ENCODE measurements at places on chromosomes 12 and 14. TPM values are rescaled to one million over a fixed set of nuclear protein-coding genes. Genes with fewer than 3 reads are reported as not detected.

The SCYL2 gene
- 68.2 TPM for total RNA-seq

The KRT83 gene
- not detected for total RNA-seq

The LRRC10 gene
- total RNA-seq: not detected

The CRIP1 gene
- 5.1 TPM for total RNA-seq

The LMNTD1 gene
- not detected for total RNA-seq

The PLA2G1B gene
- not detected for total RNA-seq

DNA sequence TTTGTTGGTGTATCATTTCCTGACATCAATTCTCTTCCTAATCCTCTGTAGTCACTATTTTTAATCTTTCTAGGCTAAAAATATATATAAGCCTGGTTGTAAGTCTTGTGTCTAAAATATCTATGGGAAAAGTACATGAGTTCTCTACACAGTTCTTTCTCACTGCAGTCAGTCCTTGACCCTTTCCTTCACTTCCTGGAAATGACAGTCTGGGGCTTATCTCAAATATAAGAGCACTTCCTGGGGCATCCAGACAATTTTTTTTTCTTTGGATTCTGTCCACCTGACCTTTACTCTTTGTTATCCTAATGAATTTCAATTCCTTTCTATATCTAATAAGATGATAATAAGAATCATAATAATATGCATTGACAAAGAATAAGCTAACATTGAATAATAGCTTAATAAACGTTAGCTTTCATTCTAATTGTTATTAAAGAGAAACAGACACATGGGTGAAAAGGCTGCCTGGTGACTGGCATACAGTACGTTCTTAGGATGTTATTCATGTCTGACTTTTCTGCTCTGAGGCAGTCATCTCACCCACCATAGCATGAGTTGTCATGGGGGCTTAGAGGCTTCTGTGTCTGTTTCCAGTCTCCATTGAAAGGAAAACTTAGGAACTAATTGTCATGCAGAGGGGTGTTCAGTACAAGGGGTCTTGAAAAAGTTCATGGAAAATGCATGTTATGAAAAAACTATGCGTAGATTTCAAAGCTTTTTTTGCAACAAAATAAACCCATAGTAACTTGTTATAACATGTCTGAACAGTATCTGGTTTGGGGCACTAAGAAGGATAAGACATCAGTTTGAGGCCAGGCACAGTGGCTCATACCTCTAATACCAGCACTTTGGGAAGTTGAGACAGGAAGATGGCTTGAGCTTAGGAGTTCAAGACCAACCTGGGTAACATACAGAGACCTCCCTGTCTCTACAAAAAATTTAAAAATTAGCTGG lies 66.2 kb upstream of the DNM1L start:
- peak overlapping the region; percentile 47 for H3K27ac ChIP-seq
- no peak for DNase-seq
- H3K27me3 ChIP-seq: no peaks in the 10 kb centered on the region
- H3K4me1 ChIP-seq: peaks cover 3% of the 10 kb centered on the region

DNA sequence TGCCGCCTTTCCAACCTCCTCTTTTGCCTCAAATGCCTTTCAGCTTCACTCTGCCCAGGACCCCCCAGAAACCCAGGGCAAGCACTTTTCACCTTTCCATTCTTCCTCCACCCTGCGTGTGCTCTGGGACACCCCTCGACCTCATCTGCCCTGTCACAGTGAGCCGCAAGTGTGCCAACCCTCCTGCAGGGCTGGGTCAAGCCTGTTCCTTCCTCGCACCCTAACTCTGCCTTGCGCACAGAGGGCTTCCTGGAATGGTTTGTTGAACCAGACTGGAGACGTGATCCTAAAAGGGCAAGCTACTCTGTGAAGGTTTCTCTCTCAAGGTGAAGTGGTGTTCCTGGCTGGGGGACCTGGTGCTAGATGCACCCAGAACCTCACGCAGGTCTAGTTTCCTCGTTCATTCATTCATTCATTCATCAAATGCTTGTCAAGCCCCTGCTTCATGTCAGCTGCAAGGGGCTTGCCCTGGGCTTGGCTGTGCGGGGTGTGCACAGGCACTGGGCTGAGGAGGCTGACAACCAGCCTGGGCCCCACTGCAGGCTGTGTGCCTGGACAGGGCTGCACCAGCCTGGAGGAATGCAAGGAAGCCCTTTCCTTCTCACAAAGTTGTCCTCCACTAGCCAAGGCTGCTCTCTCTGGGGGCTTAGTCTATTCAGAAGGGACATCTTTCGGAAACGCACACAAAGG lies 187.2 kb downstream of the CALM1 start:
- H3K4me3 ChIP-seq: no peak overlapping the region
- peaks cover 5% of the 10 kb centered on the region for H3K36me3 ChIP-seq
- no peaks in the 10 kb centered on the region for H3K27me3 ChIP-seq

- H3K4me3 ChIP-seq: no peak overlapping the region
- peak overlapping the region; percentile 73 for H3K27ac ChIP-seq
- H3K4me1 ChIP-seq: peaks cover 14% of the 10 kb centered on the region
Measured at GRCh38 chr12:109925185-109925840, 25.2 kb downstream of the TCHP start.

GRCh38 chr14:54804538-54805041 lies 98.0 kb downstream of the GCH1 start:
- no peak overlapping the region for H3K27ac ChIP-seq
- H3K36me3 ChIP-seq: peaks cover 2% of the 10 kb centered on the region
- no peak overlapping the region for H3K4me3 ChIP-seq

- no peaks in the 10 kb centered on the region for H3K27me3 ChIP-seq
- no peak for DNase-seq
- H3K4me1 ChIP-seq: no peaks in the 10 kb centered on the region
- H3K27ac ChIP-seq: no peak overlapping the region
Measured at GRCh38 chr12:84497819-84498218, 414.8 kb downstream of the SLC6A15 start.

Data from progenitor cell of endocrine pancreas (in vitro differentiated cells).